Activated CD4-positive, CD25-positive, alpha-beta regulatory T cell treated with anti-CD3 and anti-CD28 coated beads, Interleukin-2, amount 50 U/mL, for 16 hours (primary cell): ENCODE measurements at places on chromosomes 1 and 21.

DNA sequence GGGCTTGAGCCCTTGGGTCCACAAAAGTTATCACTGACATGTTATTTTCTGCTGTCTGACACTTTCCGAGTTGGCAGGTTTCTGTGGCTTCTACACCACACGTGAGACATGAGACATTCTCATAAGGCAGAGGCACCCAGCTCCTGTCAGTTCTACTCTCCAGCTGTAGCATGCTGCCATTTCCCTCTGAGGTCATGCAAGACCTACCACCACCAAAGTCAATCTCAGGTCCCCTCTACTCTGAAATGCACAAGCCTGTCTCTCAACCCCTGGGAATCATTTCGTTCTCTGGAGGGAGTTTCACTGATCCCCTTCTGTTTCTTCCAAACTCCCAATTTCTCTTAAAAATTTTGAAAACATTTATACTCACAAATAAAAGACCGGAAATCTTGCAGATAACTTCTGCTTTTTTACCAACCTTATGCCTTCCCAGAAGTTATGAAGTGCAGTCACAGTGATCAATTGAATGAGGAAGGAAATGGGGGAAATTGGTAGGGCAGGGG, 39.5 kb upstream of the CR2 start:
- DNase-seq, result no peak

GRCh38 chr1:162062542-162063015, 6.9 kb upstream of the NOS1AP start:
- DNase-seq, result no peak

DNA sequence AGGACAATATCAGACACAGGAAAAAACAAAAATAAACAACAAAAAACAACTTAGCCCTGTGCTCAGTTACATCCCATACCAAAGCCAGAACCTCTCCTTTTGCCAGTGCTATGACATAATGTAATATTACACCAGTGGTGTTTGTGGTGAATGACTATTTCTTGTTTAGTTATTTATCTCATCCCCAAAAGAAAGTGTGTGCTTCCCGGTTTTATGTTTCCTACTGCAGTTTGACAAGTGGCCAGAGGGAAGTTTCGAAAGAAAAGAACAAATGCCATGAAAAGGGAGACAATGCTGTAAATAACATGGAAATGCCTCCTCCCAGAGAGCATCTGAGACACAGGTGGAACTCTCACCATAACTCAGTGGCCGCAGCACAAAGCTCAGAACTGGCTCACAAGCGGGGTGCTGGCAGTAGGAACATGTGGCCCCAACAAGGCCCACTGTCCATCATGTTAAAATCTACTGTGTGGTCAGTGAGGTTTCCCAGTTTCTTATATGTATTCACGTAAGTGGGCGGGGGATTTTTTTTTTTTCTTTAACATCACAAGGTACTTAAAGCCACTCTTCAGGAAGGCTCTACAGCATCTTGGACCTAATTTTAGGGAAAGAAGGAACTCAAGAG, 158.2 kb downstream of the BARHL2 start:
- no peak for DNase-seq

GRCh38 chr1:104264521-104264920, 514.8 kb downstream of the AMY1C start:
- no peak for DNase-seq

DNA sequence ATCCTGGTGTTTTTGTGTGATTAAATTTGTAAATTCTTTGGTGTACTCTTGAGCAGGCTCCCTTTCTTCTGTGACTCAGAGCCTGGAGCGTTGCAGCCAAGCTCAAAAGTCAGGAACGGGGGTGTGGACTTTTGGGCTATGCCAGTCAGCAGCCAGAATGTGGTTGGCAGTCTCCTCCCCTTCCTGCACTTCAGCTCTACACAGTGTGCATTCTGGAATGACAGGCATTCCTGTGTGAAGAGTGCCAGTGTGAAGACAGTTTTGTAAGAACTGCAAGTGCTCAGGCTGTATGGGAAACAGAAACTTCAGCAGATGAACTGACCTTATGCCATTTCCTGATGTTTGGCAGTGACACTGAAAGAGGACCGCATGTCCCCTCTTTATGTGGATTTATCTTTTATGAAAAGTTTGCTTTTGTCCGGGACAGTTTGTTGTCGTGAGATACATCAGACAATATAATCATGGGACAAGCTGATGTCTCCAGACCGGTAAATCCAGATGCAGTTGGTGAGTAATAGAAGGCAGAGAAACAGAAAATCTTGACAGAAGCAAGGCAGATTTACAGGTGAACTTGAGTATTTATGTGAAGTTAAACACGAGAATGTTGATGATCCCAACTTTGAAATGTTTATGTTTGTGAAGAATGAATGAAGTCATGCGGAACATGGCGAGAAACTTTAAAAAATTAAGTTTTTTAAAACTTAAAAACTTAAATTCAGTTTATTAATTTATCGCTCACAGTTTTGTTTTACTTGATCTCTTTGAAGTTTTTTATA, 67.7 kb upstream of the RCC1 start:
- no peak for DNase-seq

- no peak for DNase-seq
Observed at GRCh38 chr1:178659789-178660208, 65.2 kb upstream of the RALGPS2 start.

- no peak for DNase-seq
Observed at GRCh38 chr1:47545912-47546483, 108.2 kb downstream of the FOXD2 start.

- no peak for DNase-seq
Observed at GRCh38 chr1:9990944-9991343, 6.1 kb upstream of the RBP7 start.

DNA sequence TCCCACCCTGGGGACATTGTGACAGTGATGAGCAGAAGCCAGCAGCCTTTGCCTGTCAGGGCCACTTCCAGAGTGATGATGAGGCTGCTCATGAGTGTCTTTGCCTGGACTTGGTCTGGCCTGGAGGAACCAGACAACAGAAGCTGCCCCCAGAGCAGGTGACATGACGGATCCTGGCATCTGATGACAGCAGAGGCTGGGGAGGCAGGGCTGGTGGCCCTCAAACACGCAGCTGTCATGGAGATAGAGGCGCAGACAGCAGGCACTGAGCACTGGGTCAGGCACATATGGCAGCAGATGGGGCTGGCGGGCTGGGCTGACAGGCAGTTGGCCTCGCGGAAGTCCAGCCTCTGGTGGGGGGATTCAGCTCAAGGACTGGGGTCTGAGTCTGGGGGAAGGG, 66.4 kb upstream of the STUM start:
- no peak for DNase-seq

DNA sequence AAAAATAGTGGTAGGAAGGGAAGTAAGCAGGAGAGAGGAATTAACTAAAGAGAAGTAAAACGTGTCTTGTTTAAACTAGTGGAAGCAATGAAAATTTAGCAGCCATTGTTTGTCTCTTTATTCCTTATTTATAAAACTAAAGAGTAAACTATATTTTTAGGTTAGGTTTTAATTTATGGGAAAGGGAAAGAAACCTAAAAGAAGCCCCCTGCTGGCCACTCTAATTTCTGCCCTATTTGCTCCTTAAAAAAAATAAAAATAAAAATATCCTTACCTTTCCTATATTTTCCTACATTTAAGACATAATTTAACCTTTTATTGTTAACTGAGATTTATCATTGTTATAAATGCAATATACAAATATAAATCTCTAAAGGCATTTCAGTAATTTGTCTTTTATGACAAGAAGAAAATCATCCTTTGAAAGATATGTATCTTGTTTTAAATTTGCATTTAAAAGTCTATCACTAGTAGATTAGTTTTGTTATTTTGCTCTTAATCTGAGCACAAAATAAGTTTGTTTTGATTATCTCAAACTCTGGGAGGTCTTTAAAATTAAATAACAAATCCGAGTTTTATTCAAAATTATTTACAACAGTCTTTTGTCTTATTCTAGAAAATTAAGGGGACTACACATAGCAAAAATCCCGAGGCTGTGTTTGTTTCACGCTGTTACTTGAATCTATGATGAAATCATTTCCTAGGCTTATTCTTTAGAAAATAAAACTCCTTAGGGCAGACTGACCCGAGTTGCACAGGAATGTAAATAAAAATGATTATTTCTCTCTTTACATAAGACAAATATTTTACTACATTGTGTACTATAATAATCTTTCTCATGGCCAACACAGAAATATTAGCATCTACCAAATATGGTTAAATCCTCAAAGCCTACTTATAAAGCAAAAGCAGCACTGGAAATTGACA, 201.7 kb downstream of the NRIP1 start:
- DNase-seq, result no peak

DNA sequence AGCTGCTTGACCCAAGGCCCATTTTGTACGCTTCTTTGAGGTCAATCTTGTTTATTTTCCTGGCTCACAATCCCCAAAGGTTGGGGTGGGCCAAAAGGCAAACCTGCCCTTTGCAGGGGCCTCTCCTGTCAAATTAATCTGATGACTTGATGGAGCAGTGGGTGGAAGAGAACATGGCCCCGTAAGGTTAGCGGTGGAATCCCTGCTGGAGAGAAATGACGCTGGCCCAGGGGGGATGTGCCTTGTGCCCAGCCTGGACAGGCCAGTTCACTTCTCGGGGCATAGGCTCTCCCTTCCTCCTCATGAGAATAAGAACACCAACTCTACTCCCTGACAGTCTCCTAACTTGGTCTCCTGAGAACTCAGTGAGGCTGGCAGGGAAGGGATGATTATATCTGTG, 40.5 kb downstream of the C1orf198 start:
- no peak for DNase-seq
